ENCODE measurements at places on chromosomes 16 and 17.

DNA sequence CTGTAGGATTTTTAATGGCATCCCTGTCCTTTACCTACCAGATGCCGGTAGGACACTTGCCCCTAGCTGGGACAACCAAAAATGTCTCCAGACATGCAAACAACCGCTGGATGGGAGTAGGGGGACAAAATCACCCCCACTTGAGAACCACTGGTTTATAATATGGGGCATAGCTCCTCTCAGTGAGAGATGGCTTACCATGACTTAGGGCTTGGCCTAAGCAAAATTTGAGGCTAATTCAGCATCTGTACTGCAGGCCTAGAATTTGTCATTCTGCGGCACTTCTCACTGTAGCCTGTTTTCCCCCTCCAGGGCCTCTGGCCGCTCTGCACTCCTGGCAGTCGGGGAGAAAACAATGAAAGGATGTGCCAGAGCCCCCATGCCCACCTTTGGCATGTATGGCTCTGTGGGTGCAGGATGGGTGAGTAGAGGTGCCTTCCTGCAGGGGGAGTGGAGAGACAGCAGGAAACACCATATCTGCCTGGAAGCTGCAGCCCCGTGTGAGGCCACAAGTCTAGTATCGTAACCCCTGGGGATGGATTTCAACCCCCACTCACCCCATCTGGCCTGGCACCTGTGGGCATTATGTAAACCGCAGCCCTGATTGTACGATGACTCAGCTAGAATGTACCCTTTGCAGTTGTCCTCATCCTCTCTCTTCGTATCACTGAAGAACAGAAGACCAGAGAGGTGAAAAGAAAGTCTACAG, 268.1 kb downstream of the SOX9 start:
- DNase-seq: no peak

- no peak for DNase-seq
Measured at GRCh38 chr17:4467287-4467686, 31.4 kb upstream of the SPNS2 start.

DNA sequence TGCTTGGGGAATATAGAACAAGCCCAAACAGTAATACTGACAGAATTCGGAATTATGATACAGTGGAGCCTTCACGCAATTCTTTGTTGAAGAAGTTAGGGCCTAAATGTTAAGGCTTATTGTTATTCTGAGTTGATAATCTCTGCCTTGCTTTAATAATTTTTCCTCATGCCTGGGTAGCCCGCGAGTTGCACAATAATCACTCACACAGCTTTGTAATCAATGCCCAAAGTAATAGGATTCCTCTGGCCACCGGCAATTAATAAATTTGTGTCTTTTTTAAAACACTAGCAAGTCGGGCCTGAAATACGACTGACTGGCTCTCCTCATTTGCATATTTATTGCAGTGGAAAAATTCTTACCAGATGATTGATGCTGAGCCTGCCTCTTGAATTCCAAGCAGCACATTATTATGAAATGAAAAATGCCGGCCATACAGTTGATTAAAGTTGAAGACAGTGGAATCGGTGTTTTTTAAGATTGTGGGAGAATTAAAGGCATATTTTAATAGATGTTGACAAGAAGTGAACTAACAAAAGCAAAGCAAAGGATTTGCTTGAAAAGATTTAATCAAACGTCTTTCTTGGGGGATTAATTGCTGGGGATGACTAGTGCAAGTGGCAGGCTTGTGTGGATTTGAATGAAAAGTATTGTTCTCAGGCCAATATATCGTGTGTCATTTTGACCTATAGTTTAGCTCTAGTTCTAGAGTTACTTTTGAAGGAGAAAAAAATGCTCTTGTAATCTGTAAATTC, 30.2 kb downstream of the AATF start:
- DNase-seq: peak; percentile 43

DNA sequence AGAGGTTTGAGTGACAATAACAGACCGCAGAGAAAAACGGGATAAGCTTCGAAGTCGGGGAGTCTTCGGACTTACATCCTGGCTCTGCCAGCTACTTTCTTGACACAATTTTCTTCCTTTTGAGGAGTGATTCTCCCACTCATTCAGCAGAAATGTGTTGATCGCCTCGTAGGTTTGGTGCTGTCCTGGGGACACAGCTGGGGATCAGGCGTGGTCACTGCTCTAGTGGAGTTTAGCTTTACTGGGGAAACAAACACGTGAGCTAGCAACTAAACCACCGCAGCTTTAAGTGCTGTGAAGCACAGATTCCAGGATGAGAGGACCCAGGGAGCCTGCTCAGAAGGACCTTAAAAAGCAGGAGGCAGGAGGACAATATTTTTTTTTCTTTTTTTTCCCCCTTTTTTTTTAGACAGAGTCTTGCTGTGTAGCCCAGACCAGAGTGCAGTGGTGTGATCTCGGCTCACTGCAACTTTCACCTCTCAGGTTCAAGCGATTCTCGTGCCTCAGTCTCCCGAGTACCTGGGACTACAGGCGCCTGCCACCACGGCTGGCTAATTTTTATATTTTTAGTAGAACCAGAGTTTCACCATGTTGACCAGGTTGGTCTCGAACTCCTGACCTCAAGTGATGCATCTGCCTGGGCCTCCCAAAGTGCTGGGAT, 858 bp downstream of the NUBP1 start:
- DNase-seq: peak; percentile 72

DNA sequence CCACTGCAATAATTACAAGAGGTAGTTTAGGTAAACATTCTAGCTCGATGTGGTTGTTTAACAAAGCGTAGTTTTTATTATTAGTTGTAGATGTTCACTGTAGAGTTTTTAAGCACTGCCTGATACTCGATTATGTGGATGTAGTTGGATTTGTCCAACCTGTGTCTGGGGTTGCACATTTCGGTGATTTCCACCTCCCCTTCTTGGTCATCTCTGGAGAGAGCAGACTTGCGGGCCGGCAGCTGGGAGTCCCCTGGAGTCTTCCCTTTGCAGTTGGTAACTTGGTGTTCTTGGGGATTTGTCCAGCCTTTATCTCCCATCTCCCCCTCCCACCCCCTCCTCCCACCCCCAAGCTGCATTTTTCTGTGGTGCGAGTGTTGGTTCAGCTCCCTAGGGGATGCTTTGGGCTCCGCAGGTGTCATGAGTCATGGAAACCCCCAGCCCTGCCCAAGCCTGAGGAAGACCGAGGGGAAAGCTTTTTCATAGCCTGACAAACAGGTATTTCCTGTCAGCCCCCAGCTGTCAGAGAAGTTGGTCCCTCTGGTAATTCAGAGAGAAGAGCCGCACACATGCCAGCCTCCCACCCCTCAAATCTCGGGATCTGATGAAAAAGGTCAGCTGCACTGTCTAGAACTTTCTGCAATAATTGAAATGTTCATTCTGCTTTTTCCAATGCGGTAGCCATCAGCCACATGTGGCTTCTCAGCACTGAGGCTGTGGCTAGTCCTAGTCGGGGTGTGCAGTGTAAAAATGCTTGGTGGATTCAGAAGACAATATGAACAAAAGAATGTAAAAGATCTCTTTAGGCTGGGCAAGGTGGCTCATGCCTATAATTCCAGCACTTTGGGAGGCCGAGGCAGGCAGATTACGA, 50.3 kb downstream of the KSR1 start:
- DNase-seq: no peak

GRCh38 chr17:1860978-1861377, 31.2 kb downstream of the RPA1 start:
- DNase-seq: no peak

DNA sequence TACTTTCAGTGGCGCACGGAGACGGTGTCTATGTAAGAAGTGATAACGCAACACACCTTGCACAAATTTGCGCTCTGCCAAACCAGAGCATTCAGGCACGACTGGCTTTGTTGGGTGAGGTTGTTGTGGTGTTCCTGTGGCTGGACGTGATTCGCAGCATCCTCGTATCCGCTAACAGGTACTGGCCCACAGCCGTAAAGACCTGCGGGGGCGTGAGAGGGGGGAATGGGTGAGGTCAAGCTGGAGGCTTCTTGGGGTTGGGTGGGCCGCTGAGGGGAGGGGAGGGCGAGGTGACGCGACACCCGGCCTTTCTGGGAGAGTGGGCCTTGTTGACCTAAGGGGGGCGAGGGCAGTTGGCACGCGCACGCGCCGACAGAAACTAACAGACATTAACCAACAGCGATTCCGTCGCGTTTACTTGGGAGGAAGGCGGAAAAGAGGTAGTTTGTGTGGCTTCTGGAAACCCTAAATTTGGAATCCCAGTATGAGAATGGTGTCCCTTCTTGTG, 510.9 kb downstream of the KCNJ18 start:
- no peak for DNase-seq

GRCh38 chr17:4657678-4658077, 16.2 kb upstream of the ALOX15 start:
- no peak for DNase-seq

DNA sequence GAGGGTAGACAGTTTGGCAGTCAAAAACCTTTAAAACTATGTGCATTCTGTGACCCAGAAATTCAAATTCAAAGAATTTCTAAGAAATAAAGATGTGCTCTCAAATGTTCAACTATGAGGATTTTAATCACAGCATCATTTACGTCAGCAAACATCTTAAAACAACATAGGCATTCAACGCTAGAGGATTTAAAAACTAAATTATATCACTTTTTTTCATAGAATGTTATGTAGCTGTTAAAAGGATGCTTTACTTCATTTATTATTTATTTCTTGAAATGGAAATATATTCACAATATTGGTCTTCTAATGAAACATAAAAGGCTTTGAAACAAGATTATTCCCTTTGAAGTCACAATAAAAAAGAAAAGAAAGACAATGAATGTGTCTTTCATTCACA, 3.6 kb downstream of the GLP2R start:
- DNase-seq: no peak

GRCh38 chr17:56172517-56172982, 19.3 kb downstream of the ANKFN1 start:
- DNase-seq: peak; percentile 42

GRCh38 chr17:73401911-73402310, 90.1 kb upstream of the CDC42EP4 start:
- no peak for DNase-seq

GRCh38 chr17:78366109-78366848, 6.4 kb upstream of the SOCS3 start:
- no peak for DNase-seq

- no peak for DNase-seq
Measured at GRCh38 chr17:73760439-73760758, 116.2 kb upstream of the SDK2 start.

DNA sequence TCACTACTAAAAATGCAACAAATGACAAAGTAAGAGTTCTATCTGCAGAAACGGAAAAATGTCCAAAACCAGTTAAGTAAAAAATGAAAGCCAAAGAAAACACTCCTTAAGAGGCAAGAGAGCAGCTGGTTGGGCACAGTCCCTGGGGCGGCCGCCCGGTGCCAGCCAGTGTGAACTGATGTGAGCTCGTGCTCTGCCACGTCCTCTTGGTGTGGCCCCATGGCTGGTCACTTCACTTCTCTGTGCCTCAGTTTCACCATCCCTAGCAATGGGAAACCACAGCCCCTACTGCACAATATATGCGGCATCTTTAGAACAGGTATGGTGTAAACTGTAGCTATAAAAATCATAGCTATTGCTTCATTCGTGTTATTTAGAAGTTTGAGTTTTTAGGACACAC, 21.2 kb downstream of the USP36 start:
- no peak for DNase-seq

All from GM23248 (cell line).